ENCODE measurements at places on chromosomes 2 and 18.

- no peak for DNase-seq
Measured at GRCh38 chr2:103789381-103790095, 1027.7 kb downstream of the TMEM182 start.

DNA sequence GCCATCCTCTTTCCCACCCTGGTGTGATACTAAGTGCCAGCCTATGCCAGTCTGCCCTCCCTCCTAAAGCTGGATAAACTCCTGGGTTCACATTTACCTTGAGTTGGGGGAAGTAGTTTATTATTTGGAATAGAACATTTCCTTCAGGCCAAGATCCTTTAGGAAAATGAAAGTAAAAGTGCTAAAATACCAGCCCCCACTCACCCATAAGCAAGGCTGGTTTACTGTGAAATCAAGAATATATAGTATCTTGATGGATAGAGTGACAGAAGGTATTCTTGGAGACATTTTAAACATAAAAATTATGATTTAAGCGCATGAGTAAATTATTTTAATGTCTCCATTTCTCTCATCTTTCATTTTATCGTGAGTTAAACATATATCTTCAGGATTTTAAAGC is 27.1 kb downstream of the ZNF532 start:
- no peak for DNase-seq

GRCh38 chr2:31526946-31527732 is 53.6 kb downstream of the SRD5A2 start:
- DNase-seq: no peak

- no peak for DNase-seq
Measured at GRCh38 chr18:39208729-39209128, 1643.1 kb upstream of the CELF4 start.

DNA sequence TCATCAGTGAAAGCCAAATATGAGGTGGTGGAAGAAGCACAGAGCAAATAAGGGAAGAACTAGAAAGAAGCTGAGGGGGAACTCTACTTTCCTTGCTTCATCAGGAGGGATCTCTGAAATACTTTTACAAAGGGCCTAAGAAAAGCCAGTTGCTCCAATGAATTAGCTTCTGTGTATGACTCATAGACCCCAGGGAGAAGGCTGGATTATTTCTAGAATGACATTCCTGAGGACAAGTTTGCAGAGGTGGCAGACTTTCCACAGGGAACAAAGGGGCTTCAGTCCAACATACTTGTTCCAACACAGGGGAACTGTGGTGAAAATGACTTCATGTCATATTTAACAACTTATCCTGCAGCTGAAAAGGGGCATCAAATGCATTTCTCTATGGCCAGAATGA is 29.0 kb downstream of the DOK1 start:
- peak; percentile 58 for DNase-seq

DNA sequence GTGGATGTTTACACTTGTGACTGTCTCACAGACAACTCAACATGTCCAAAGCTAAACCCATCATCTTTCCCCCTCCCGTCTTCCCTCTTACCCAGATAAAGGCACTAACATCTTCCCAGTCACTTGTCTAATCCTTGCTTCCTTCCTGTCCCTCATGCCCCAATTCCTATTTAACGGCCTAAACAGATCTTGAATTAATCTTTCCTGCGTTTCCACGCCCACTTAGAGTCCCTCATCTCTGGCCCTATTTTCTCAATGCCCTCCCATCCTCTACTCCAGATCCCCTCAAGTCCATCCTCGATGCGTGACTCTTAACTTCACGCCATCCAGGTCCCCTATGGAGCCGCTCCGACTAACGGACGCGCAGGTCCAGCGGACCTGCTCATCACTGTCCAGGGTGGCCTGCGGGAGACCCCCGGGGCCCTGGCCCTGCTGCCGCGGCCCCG is 682 bp upstream of the SCLY start:
- DNase-seq: peak; percentile 9

- DNase-seq: no peak
Measured at GRCh38 chr2:196558497-196558896, 81.0 kb upstream of the CCDC150 start.

DNA sequence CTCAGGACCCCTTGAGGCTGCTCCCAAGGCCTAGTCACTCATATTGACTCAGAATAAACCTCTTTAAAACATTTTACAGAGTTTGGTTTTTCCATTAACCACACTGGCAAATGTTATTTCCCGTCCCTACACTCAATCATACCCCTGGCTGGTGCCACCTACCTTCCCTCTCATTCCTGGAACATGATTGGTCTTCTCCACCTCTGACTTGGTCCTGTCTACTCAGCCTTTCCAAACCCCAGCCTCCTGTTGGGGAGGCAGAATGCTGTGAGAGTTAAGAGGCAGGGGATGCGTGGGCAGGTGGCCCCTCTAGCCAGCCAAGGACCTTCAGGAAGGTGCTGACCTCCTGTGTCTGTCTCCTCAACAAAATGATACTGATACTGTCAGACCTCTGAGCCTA is 149.3 kb downstream of the CABLES1 start:
- DNase-seq: no peak

- DNase-seq: peak; percentile 86
Measured at GRCh38 chr2:202529389-202529788, 105.4 kb upstream of the FAM117B start.

GRCh38 chr2:199962203-199962602 is 6.8 kb downstream of the MAIP1 start:
- DNase-seq: no peak

- DNase-seq: no peak
Measured at GRCh38 chr2:11264007-11264406, 80.4 kb downstream of the ROCK2 start.

- peak; percentile 66 for DNase-seq
Measured at GRCh38 chr2:195407783-195408182, 249.2 kb upstream of the SLC39A10 start.

GRCh38 chr2:41241325-41242000 is 789.6 kb upstream of the SLC8A1 start:
- DNase-seq: no peak

DNA sequence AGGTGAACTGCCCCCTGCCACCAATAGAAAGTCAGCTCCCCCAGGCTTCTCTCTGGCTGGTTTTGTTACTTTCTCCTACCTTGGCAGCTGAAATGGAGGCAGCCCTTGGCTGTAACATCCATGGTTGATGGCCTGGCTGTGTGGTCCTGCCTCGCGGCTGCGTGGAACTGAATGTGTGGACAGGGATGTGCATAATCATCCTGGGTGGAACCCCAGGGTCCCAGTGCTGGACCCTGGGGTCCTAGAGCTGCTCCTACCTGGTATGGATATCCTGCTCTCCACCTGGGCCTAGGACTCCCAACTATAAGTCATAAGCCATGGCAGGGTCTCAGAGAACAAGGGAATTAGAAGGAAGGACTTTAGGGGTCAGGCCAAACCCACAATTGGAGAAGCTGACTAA is 93.5 kb downstream of the CAPN13 start:
- DNase-seq: no peak

- DNase-seq: peak; percentile 83
Measured at GRCh38 chr2:54556621-54557121, 100.5 kb downstream of the SPTBN1 start.

DNA sequence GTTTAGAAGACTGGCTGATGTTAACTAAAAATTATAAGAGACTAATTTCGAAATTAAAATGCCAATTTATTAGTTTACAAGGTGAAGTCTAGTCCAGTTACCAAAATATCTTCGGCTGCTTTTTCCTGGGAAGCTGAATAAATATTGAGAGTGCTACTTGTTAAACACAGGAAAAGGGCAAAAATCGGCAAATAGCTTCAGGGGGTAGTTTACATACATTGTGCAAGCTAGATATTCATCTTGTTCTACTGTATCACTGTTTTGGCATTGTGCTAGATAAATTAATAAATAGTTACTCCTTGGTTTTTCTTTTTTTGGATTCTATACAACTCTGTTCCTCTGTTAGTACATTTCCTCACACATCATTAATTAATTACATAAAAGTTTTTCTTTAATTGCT is 29.3 kb downstream of the NHEJ1 start:
- no peak for DNase-seq

GRCh38 chr2:122542646-122543045 is 787.2 kb downstream of the TSN start:
- no peak for DNase-seq

- no peak for DNase-seq
Measured at GRCh38 chr2:200199005-200199404, 107.5 kb upstream of the SPATS2L start.

GRCh38 chr2:32330136-32330535 is 26.7 kb upstream of the BIRC6 start:
- peak; percentile 20 for DNase-seq

DNA sequence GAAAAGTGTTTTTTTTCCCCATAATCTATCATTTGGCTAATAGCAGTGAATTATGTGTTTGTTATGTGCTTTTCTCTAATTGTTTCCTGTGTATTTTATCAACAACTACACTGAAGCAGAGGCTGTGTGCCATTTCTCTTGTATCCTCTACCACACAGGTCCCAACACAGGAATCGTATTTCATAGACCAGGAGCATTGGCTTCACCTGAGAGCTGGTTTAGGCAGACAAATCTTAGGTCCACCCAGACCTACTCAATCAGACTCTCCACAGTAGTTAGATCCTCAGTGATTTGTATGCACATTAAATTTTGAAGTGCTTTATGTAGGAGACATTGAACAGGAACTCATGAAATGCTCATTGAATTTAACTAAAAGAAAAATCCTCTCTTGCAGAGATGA is 109.2 kb downstream of the FSHR start:
- no peak for DNase-seq

GRCh38 chr2:188647430-188648070 is 326.6 kb upstream of the COL3A1 start:
- no peak for DNase-seq

GRCh38 chr2:111938392-111938791 is 40.0 kb downstream of the MERTK start:
- no peak for DNase-seq

DNA sequence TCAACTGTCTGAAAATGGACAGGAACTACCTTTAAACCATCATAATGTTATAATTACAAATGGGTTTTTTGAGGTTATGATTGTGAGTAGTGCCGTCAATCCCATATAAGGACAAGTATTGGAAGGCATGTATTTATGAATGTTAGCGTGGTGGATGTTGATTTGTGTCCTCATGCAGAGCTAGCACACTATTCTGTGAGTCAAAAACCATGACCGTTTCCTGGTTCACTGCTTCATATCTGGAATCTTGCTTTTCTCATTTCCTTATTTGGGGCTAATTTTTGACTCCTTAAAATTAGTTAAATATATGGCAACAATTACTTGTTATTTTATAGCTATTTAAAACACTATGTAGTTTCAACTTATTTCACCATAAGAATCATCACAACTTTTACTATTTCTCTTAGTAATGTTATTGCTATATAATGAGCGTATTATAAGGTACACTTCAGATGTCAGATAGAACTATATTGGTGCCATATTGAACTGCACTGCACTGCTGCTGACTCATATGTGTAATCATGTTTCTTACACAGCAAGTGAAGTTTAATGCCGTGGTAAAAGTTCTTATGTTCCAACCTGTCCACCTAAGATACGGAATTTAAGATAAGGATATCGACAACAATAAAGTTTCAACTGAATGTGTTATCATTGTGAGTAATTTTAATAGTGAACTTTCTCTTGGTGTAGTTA is 192.8 kb downstream of the PTGR3 start:
- no peak for DNase-seq

DNA sequence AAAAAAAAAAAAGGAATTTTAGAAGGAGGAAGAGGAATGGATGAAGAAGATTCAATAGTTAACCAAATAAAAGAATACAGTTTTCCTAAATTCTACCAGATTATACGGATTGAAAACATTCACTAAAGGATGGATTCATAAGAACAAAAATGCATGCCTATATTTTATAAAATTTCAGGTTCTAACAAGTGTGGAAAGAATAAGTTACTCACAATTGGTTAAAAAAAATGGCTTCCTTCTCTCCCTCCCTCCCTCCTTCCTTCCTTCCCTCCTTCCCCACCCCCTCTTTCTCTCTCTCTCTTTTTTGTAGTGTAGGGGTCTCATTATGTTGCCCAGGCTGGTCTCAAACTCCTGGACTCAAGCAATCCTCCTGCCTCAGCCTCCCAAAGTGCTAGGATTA is 1.6 kb upstream of the TP53I3 start:
- DNase-seq: no peak

DNA sequence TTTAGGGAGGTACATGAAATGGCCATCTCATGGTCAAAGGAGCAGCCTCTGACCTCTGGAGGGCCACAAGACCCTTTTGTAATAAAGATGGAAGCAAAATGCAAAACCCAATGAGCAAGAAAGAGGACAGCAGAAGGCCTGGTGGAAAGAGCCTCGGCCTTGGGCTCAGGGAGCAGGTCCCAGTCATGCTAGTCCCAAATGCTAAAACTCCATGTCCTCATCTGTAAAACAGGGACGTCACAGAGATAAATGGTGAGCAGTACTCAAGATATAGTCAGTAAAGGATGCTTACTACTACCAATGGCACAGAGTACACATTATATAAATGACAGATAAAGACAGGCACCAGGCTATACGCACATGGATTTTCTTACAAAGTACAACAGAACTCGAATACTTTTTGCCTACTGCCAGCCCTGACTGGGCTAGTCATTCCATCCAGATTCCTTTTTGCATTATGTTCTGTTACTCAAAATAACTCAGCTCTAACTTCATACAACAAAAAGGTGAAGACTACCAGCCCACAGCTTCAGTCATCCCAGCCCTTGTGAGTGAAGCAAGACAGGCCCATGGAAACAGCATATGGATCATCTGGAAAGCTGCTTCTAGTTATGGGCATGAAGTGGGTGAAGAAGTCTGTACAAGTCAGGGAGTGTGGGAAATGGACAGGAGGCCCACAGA is 64.9 kb upstream of the TFCP2L1 start:
- DNase-seq: no peak

GRCh38 chr2:49251766-49252165 is 97.5 kb upstream of the FSHR start:
- DNase-seq: peak; percentile 77

GRCh38 chr2:69615969-69616368 is 27.6 kb downstream of the AAK1 start:
- DNase-seq: no peak

- no peak for DNase-seq
Measured at GRCh38 chr2:36582951-36583350, 15.0 kb downstream of the FEZ2 start.

DNA sequence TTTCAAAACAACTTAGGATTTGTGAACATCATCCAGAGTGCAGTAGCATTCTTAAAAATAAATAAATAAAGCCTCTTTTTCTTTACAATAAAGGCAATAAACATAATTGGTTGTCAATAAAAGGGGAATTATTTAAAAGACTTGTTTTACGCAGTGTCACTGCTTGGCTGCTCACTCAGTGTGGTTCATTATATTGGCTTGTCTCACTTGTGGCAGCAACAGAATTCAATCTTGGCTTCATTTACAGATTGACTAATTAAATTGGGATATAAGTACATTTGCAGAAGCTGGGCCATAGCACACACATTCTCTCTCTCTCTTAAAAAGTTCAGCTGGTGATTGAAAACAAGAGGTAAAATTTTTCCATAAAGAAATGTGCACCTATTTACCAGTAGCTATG is 1027.6 kb downstream of the LRP1B start:
- DNase-seq: no peak

GRCh38 chr2:45782986-45783385 is 131.5 kb downstream of the PRKCE start:
- DNase-seq: no peak

- DNase-seq: peak; percentile 20
Measured at GRCh38 chr2:188940171-188940570, 34.0 kb upstream of the COL3A1 start.
